ENCODE measurements at places on chromosomes 2 and 18.
A peak's percentile ranks its signal among the peaks of the same experiment; 100 is the strongest.

- DNase-seq: no peak
Observed at GRCh38 chr18:70036771-70037347, 89.2 kb upstream of the CD226 start.

- DNase-seq: peak; percentile 78
Observed at GRCh38 chr2:42141687-42142546, 27.2 kb upstream of the EML4 start.

- DNase-seq: no peak
Observed at GRCh38 chr2:16614314-16614860, 51.2 kb downstream of the CYRIA start.

DNA sequence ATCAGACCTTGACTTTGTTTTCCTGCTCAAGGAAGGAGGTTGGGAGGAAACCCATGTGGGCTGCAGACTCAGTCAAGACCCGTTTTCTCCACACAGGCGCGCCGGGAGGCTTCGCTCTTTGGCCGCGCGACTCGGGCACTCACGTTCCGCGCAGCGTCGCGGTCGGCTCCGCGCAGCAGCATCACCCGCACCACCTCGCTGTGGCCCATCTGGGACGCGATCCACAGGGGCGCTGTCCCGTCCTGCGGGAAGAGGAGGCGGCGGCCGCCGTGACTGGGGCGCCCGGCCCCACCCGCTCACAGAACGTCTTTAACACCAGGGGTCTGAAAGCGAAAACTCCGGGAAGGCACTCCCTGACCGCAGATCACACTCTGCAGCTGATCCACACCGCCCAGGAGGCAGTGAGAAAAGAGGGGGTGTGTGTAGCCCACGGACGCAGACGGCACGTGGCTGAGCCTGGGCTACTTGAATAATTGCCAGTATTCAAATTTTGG lies 33.1 kb upstream of the NPC1 start:
- DNase-seq: no peak

DNA sequence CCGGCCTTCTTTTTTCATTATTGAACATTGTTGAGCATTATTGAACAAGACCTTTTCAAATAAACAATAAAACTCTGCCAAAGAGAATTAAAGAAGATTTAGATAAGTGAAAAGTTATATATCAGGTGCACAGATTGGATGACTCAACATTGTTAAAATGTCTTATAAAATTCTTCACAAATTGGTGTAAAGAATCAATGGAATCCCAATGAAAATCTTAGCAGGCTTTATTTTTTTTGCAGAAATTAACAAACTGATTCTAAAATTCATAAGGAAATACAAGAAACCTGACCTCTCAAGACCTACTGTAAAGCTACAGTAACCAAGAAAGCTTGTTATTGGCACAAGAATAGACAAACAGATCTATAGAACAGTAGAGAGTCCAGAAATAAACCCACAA lies 70.3 kb downstream of the LAMA1 start:
- DNase-seq: no peak

GRCh38 chr2:31997653-31998052 lies 13.2 kb downstream of the MEMO1 start:
- DNase-seq: no peak

DNA sequence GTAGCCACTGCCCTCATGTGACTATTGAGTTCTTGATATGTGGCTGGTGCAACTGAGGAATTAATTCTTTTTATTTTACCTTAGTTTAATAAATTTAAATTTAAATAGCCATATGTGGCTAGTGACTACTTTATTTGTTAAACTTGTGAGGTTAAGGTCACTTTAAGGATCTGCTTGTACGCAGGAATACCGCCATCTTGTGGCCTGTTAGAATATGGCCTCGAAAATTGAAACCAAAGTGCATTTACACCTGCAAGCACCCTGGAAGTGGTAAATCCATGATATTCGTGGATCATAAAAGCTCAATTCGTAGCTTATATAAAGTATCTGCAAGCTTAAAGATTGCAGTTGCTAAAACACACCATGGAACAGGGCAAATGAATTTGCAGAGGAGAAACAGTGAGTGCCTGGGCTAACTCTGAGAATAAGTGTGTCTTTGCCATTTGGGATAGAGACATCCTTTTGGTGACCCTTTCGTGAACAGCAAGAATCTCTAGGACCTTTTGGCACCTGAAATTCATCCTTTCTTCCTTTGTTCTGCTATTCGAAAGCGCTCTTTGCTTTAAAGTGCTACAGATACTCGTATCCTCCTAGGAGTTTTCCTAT lies 59.9 kb upstream of the REG3A start:
- DNase-seq: peak; percentile 21

DNA sequence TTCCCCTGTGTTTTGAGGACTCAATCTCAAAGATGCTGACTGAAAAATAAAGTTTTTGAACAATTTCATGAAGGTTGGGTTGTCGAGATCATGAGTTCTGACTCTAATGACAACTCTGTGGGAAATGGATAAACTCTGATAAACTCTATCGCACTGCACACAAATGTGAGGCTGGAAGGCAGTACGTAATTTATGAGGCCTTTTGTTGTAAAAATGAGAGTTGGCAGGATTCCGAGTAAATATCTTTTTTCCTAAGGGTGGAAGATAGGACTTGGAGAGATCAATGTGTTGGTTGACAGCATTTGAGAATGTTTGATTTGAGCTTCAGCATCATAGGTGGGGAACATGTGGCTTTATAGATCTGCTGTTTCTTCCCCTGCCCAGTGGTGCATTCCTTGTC lies 90.4 kb downstream of the SPTBN1 start:
- DNase-seq: no peak

GRCh38 chr2:218743068-218743467 lies 32.4 kb downstream of the TTLL4 start:
- DNase-seq: no peak

- no peak for DNase-seq
Observed at GRCh38 chr2:232873292-232873908, 3.3 kb downstream of the SNORC start.

DNA sequence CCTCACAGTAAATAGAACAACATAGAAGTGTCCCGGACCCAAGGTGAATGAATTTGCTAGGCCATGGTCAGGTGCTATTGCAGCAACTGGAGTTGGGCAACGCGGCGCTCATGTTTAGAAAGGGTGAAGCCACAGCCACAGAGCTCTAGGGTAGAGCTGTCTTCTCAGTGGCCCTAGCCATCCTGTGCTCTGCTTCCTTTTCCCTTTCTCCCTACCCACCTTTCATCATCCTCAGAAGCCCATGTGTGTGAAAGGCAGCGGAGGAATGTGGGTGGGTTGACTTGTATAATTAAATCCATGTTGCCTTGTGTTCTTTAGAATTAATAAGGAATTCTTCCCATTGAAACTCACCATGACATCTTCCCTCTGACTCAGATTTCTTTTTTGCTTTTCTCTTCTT lies 336.7 kb downstream of the OSR1 start:
- DNase-seq: no peak

DNA sequence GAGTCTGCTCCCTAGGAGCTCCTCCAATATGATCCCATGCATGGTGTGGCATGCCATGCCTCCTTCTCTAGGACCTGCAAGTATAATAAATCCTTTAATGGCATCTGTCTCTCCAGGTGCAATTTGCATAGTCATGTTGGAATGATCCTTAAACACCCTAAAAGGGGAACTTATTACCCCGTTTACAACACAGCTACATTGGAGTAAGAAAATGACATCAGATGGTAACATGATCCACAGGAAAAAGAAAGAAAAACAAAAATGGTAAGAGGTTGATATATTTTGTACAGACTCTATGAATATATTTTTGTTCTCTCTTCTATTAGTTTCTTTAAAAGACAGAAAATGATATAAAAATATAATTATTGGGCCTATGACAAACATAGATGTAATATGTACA lies 79.0 kb downstream of the CRACDL start:
- DNase-seq: no peak

DNA sequence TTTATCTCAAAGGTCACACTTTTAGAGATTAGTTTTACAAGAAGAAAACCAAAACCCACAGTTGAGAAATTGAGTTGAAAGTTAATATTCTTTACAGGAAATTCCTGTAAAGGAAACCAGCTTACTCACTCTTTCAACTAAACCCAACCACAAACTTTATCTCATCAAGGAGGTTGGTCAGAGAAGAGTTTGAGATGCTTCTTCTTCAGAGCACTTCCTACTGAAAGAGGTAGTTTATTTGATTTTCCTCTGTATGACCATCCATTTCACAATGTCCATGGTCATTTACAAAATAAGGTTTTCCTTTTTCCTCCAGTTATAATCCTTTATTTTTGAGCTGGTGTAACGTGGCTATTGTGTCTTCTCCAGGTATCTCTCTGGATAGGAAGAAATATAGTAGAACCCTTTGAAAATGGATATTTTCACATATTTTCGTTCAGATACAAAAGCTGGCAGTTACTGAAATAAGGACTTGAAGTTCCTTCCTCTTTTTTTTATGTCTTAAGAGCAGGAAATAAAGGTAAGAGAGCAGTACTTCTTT lies 4.5 kb upstream of the IL18RAP start:
- DNase-seq: peak; percentile 30

- DNase-seq: no peak
Observed at GRCh38 chr2:217858519-217859491, 144.0 kb downstream of the TNS1 start.

- DNase-seq: no peak
Observed at GRCh38 chr18:31413137-31413536, 34.4 kb upstream of the DSG3 start.
